ENCODE measurements at places on chromosomes 3 and 15.

DNA sequence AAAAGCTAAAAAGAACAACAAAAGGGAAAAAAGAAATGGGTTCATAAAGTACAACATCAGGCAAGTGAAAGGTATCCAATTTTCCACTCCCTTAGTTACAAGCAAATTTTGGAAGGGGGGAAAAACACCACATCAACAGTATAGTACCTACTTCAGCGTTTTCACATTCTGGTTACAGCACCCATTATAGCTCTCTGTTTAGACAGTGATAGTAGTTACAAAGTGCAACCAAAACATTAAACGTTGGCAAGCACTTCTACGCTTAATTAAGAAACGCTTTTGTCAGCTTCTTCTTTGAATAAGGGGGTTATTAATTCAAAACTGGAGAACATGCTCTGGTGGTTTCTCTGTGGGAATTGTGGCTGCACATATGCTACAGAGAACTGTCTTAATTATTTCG is 180.2 kb downstream of the VPS13C start:
- DNase-seq: no peak

GRCh38 chr3:109045271-109046040 is 72.5 kb downstream of the MORC1 start:
- DNase-seq: no peak

DNA sequence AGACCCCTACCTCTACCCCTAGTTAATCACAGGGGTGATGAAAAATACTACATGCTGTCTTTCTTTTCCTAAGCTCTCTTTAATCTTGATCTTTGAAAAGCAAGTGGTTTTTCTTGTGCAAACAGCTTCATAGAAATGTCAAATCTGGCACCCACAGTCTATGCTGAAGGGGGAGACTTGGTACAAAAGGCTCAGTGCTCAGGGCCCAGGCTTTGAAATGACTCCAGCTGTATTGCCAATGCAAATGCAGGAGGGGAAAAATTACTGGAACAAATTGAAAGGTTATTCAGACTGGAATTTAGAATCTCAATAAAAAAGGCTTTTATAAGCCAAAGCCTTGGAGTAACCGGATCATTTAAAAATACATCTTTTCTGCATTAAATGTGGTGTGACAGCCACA is 223.9 kb downstream of the LRTM1 start:
- DNase-seq: no peak

DNA sequence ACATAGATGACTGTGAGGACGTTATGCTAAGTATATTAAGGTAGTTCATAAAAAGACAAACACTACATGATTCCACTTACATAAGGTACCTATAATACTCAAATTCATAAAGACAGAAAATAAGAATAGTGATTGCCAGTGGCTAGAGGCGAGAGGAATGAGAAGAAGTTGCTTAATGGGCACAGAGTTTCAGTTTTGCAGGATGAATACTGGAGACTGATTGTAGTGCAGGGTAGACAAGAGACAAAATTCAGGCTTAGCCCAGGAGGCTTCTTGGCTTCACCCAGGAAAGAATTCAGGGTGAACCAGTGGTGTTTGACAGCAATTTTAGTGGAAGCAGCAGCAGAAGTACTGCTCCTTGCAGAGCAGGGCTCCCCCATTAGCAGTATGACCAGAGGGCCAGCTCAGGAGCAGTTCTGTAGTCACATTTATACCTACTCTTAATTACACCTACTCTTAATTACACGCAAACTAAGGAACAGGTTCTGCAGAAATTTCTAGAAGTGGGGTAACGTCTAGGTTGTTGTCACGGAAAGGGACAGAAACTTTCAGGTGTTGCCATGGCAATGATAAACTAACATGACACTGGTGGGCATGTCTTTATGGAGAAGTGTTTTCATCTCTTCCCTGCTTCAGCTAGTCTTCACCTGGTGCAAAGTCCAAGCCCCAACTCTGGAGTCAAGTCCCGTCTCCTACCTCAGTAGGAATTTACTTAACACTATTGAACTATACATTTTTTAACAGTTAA is 55.2 kb downstream of the TBL1XR1 start:
- DNase-seq: no peak

DNA sequence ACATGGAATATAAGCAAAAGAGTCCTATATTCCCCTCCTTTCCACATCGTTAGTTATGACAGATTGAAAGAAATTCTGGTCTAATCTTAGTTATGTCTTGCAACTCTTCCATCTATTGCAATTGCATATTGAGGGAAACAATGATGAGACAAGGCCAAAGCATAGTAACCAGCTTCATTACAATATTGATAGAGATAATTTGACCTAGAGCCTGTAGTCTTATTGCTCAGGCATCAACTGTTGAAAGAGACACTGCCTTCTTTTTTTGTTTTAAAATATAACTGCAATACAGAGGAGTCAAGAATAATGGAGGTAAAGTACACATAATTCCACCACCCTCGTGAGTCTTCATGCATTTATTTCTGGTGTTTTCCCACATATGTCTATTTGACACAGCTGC is 2.0 kb downstream of the TM4SF18 start:
- DNase-seq: no peak

DNA sequence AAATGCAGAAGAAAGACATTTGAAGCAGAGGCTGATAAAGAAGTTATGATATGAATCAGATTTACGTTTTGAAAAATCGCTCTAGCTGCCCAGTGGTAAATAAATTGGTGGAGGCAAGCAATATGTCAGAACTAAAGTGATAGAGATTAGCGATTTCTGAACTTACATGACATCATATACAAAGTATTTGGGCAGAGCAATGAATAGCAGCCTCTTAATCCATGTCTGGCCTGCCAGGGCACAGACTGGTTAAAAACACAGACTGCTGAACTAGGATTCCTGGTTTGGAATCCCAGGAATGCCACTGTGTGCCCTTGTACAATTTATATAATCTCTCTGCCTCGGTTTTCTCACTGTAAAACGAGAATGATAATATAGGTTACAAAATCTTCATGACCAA is 243.1 kb upstream of the SETMAR start:
- no peak for DNase-seq

DNA sequence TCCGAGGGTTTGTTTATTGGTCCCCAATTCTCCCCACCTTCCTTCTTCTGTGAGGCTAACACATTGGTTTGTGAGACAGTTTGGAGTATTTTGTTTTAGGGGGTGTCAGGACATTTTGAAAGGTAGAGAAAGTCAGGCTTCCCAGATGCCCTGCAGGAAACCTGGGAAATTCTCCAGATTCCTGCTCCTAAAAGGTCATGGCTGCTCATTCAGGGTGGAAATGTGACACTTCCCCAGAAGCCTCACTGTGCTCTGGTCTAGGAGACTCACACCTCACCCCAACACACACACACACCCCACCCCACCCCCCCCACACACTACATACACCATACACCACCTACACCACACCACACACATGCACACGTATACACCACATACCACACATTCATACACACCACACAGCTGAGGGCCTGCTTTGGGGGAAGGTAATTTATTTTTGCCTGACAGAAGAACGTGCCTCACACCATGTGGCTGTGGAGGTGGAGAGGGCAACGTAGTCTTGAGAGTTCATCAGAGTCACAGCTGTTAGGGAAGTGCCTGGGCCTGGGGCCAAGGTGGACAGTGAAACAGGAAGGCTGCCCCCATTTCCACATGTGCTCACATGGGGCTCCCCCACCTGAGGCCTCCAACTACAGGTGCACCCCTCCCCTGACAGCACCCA is 40.4 kb upstream of the LIMD1 start:
- DNase-seq: no peak

DNA sequence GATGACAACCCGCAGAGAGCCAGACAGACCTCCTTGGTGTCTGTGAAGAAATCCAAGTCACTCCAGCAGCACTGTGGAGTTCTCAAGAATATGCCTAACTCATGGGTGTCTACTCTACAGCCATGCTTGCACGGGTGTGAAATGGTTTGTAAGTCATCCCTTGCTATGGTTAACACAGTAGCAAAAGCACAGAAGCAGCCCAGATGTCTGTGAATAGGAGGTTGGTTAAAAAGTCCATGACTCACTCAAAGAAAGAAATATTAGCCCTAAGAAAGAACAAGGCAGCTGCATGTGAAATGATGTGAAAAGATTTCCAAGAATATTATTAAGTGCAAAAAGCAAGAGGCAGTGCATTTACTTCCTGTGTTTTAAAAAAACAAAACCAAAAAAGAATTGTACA is 12.1 kb upstream of the LIMD1 start:
- DNase-seq: no peak

DNA sequence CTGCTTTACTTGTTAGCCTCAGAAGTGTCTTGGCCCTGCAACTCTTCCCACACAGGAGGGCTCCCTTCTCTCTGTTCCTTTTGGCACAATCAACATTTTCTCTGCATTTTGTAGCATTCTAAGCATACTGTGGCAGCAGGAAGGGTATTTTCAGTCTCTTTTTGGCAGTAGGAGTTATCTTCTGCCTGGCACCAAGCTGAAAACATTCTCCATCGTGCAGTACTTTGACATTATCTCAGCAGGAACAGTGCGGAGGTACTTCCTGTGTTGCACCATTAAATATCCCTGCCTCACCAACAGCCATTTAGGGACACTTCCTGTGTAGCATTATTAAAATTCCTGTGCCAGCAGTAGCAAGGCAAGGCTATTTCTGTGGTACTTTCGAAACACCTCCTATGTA is 233.2 kb upstream of the SEMA6D start:
- no peak for DNase-seq

DNA sequence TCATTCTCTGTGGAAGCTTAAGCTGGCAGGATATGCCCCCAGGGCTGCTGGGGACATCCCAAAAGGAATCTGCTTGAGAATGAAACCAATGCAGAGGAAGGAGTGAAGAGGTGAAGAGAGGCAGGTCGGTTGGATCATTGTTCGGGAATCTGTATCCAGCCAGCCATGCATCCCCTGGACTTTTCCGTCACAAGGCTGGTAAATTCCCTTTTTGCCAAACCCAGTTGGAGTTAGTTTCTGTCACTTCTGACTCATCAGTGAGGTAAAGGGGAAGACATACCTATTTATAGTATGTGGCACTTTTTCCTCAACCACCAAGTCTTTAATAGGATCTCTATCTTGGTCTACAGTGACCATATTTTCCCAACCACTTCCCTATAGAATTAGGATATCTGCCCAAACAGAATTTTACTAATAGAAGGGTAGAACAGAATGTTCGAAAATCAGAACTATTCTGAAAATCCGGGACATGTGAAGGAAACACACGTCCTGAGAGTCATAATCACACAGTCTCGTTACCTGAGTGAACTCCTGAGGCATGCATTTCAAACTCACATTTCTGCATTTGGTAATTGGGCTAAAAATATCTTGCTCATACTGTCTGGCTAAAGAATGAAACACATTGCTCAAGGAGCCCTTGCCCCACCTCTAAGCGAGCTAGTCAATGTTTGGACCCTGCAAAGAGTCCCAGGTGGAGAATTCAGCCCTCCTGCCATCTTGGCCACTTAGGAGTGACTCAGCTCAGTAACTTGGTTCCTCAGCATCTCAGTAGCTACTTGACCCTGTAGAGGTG is 289.7 kb upstream of the ADAMTS9 start:
- no peak for DNase-seq

- DNase-seq: no peak
Measured at GRCh38 chr3:43106293-43106628, 382 bp upstream of the POMGNT2 start.

GRCh38 chr3:171282041-171282440 is 178.2 kb downstream of the TNIK start:
- no peak for DNase-seq

- DNase-seq: no peak
Measured at GRCh38 chr15:74265046-74265639, 29.0 kb downstream of the CCDC33 start.

DNA sequence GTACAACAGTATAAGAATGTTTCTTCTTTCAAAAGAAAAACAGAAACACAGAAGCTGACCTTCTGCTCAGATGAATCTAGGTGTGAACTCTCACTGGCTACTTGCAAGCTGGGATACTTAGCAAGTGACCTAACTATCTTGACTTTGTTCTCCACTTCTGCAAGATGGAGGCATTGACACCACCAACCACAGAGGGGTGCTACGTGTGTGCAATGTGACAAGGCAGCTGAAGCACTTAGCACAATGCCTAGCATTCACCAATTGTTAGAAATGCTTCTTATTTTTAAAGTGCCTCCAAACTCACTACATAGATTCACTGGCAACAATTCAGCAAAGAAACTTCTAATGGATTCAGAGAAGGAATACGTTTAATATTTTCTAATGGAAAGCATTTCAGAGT is 331.4 kb upstream of the WNT5A start:
- DNase-seq: no peak
